Posterior cingulate gyrus (tissue), 11 donors: ENCODE measurements at places on chromosomes 5 and 9.

- DNase-seq = no peak
Observed at GRCh38 chr5:95726811-95727763, 4.0 kb upstream of the RHOBTB3 start.

DNA sequence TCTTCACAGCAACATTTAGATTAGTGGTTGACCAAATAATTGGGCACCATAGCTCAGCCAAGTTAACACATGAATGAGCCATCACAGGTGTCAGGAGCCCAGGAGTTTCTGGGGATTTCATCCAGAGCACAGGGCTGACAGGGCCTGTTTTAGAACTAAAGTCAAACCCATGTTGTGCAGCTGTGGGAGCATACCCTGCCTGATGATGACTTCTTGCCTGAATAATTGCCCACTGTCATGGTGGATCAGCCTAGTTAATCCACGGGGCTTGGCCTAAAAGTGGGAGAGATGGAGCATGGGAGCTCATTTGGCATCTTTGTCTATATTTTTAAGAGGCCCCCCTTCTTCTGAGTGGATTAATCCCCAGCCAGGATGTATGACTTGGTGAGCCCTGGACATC, 105.6 kb upstream of the GDNF start:
- DNase-seq = no peak

DNA sequence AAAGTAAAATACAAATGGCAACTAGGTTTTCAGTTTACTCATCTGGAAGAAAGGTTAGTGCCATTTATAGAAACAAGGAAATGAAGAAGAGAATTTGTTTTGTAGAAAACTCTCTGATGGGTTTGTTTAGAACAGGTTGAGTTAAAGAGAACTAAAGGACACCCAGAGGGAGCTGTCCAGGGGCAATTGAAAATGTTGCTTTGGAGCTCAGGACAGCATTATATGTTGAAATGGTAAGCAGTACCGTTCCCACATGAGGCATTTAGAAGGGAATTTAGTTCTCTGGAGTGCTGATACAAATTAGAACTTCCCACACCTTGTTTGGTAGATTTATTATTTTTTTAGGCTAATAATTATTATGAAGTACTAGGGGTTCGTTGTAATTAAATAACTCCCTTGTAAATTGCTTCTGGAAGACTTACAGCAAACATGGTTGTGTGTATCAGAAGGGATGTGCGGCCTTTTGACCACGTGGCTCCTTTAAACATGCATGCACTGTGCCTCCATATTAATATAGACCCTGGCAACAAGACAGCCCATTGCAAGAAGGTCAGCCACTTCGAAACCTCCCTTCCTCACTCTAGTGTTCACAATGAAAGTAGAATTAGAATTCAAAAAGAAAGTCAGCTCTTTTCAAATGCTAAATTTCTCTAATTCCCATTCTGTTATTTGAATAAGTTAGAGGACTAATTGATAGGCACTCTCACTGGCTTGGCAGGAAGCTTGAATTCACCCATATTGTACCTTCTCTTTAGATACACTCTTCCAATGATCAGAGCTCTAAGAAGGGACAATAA, 71.7 kb downstream of the ZNF462 start:
- DNase-seq = no peak

DNA sequence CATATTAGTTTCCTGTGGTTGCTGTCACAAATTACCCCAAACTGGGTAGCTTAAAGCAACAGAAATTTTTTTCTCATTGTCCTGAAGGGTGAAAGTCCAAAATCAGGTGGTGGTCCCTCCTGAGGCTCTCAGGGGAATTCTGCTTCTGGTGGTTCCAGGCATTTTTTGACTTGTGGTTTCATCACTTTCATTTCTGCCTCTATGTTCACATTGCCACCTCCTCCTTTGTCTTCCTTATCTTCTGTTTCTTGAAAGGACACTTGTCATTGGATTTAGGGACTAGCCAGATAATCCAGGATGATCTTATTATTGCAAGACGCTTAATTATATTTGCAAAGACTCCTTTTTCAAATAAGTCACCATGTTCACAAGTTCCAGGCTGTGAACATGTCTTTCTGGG, 43.2 kb downstream of the KCNMB1 start:
- DNase-seq = no peak

DNA sequence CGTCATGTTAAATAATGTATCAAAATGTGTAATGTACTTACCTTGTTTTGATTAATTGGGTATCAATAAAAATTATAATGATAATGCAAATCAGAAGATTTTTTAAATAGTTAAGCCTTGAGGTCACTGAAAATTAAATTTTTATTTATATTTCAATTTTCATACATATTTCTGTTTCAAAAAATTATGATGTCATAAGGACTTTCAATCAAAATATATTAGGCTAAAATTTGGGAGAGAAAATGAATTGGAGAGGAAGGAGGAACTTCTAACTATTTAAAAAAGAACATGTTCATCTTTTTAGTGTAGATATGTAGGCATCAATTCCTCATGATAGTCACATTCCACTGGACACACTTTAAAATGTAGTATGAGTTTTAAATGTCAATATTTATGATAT, 29.1 kb upstream of the ERAP1 start:
- no peak for DNase-seq

GRCh38 chr5:132629230-132629944, 28.6 kb upstream of the IL13 start:
- DNase-seq = no peak

- DNase-seq = no peak
Observed at GRCh38 chr9:117416856-117417255, 2.0 kb upstream of the ASTN2 start.

DNA sequence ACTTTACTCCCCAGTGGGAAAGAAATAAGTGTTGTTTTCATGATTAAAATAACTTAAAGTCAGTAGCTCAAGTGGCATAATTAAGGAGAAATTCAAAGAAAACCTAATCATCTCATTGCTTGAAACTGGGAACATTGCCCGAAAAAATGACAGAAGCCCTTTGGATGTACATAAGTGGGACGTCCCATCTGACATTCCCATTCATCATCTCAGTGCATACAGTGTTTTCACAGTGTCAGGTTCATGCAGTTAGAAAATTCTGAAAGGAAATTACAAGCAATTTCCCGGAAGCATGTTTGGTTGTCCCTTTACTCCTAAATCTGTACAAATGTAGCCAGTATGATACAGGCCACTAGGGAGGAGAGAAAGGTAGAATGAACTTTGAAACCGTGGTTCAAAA, 95.6 kb downstream of the ADAMTS16 start:
- no peak for DNase-seq

DNA sequence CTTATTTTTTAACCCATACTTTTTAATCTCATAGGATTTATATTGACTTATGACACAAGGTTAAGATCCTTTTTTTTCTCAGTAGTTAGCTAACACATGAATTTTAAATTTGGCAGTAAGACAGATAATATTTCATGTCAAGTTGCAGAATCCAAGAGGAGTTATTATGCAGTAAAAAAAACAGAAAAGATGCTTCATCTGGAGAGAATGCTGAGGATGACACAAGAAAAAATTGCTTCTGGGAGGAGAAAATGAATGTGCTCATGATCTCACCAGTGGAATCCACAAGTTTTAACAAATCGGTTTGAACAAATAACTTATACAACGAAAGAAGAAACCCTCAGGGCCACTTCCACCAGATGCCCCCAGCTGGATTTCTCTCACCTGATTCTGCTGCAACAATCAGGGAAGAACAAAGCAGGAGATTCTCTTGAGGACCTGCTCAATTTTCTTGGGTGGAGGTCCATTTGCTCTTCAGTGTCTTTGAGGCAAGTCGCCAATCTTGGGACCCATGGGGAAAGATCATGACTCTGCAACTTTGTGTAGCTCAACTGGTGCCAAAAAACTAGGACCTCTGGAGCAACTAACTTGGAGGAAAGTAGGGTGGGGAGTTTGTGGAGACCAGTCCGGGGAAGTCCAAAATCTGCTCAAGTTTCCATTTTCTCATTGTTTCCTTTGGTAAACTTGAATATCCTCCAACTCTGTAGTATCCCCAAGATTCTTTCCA, 50.5 kb upstream of the TNFSF15 start:
- DNase-seq = no peak

GRCh38 chr5:109823597-109823996, 133.9 kb downstream of the MAN2A1 start:
- DNase-seq = no peak

DNA sequence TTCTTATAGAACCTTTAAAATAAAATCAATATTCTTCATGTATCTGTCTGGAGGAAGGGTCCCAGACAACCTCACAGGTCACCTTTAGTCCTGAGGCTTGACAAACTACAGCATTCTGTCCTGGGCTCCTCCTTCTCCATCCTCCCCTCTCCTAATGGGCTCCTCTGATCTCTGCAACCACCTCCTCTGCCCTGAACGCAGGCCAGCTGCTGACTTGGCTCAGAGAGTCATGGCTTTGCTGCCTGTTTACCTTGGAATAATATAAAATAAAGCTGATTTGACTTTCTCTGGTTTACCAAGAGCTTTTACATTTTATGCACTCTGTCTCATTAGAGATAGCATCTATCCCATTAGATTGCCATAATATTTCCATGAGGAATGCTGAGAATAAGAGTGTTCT, 159.4 kb downstream of the SEMA6A start:
- DNase-seq = no peak

DNA sequence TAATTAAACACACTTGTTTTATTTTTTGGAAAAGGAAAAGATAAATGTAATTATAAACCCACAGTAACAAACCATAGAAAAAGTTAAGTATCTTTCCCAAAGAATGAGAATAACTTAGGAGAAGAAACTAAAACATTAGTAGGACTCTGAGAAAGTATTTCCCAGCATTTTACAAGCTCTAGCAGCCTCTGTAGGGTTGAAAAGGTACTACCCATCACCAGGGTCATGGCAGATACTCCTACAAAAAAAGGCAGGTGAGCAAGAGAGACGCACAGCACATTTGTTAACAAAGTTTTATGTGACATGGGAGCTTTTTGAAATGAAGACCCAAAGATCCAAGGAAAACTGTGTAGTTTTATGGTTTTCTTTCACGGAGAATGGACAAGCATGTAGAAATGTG, 77.7 kb upstream of the FAM169A start:
- no peak for DNase-seq

DNA sequence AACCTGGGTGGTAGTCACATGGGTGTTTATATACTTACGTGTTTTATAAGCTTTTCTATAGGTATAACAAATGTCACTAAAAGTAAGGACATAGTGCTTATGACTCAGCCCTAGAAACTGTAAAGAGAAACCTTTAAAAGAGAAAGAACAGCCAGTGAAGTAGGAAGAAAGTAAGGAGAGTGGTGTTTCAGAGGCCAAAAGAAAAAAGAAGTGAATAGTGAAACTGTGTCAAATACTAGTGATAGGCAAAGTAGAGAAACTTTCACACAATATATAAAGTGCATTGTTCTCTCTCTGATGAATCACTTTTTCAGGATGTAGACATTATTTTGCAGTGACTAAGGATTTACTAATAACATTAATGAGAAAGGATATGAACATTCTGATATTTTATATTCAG, 74.2 kb upstream of the SUSD1 start:
- no peak for DNase-seq

DNA sequence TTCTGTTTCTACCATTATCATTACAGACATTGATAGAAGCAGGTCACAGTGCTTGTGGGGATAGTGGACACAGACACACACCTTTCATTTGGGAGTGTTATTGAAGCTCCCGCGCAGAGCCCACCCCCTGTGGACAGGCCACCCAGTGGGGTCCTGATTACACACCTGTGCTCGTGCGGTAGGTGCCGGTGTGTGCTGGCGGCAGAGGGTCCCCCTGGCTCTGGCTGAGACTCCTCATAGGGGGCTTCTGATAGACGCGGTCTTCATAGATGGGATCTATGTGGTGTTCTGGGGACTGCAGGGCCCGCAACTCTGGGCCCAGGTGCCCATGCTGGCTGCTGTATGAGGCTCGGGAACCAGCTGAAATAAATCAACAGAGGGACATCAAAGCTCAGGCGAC, 539.7 kb downstream of the CTNND2 start:
- DNase-seq = peak; percentile 58

GRCh38 chr9:34275811-34276210, 53.3 kb downstream of the KIF24 start:
- no peak for DNase-seq

DNA sequence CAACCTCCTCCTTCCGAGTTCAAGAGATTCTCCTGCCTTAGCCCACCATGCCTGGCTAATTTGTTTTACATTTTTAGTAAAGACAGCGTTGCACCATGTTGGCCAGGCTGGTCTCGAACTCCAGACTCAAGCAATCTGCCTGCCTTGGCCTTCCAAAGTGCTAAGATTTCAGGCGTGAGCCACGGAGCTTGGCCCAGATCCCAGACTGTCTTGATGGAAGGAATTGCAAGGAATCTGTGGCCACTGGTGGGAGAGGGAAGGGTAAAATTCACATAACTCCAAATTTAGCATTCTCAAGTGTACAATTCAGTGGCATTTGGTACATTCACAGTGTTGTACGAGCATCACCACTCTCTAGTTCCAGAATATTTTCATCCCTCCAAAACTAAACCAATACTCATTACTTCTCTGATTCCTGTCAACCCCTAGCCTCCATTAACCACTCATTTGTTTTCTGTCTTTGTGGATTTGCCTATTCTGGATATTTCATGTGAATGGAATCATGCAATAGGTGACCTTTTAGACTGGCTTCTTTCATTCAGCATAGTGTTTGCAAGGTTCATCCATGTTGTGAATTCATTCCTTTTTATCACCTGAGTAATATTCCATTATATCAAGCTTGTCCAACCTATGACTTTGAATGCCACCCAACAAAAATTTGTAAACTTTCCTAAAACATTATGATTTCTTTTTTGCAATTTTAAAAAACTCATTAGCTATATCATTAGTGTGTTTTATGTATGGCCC, 8.9 kb upstream of the MYO10 start:
- no peak for DNase-seq

DNA sequence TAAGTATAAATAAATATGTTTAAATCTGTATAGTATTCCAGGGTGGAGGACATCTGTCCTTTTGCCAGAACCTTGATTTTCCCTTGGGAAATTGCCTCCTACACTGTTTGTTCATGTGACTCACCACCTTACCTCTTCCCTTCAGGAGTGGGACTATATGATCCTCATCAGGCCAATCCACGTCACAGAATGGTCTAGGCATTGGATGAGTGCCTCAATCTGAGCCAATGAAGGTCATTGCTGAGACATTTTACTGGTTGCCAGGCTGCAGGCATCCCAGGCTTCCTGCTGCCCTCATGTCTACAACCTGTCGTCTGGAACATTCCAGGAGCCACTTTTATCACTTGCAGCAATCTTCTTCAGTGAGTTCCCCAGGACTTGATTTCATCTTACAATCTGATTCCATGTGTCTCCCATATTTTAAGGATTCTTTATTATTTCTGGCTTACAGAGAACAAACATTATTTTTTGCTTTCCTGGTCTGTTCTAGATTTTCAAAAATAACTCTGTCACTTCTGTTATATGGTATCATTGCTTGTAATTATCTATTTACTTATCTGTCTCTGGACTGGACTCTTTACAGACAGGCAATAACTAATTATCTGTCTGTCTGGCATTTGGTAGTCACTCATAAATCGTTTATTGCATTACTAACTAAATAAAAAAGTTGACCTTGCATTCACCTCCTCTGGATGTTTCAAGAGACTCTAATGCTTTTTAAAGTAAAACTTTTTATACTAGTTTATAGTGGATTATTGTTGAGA, 107.3 kb upstream of the APC start:
- no peak for DNase-seq
